Tibial nerve (tissue), 4 donors: ENCODE measurements at places on chromosomes 4 and X.

- no peaks in the 10 kb centered on the region for H3K27me3 ChIP-seq
- no peak overlapping the region for H3K4me3 ChIP-seq
- H3K27ac ChIP-seq: no peak overlapping the region
- no peaks in the 10 kb centered on the region for H3K36me3 ChIP-seq
- H3K4me1 ChIP-seq: no peaks in the 10 kb centered on the region
These were observed 359.3 kb downstream of the GRXCR1 start for GRCh38 chr4:43251841-43252240.

DNA sequence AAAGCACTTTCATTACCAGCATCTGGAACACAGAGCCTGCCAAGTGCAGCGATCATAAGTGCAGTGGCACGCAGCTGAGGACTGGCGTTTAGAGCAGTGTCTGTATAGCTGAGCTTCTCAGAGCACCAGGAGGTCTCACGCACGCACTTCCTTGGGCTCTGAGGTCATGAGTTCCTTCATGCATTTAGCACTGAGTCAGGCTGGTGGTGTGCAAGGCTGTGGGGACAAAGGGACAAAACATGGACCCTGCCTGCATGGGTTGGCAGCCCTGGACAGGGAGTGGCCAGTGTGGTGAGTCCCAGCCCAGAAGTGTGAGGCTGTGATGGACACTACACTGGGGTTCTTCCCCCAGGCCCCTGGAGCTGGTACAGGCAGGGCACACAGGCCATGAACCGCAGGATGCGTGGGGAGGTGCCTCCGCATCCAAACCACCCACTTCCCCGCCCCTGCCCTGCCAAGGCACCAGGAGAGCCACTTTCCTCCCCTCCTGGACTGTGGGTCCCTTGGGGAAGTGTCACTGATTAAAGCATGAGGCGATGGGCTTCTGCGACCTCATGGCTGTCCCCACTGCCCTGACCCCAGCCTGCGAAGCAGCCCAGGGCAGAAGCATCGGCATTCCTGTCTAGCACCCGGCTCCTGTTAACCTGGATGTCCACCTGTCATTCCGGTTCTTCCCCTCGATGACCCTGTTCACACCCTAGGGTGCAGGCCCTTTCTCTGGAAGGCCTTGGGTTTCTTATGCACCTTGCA is 37.2 kb upstream of the GPR78 start:
- H3K27me3 ChIP-seq: no peaks in the 10 kb centered on the region
- H3K4me3 ChIP-seq: no peak overlapping the region
- H3K36me3 ChIP-seq: no peaks in the 10 kb centered on the region
- no peaks in the 10 kb centered on the region for H3K4me1 ChIP-seq
- H3K27ac ChIP-seq: no peak overlapping the region

- H3K36me3 ChIP-seq: peaks cover 81% of the 10 kb centered on the region
- DNase-seq: no peak
- no peaks in the 10 kb centered on the region for H3K4me1 ChIP-seq
- no peak overlapping the region for H3K4me3 ChIP-seq
- no peaks in the 10 kb centered on the region for H3K27me3 ChIP-seq
These were observed 34.5 kb downstream of the TNIP2 start for GRCh38 chr4:2721586-2721985.

GRCh38 chr4:6252051-6252450 is 17.6 kb upstream of the WFS1 start:
- H3K27ac ChIP-seq: no peak overlapping the region
- H3K4me1 ChIP-seq: peaks cover 4% of the 10 kb centered on the region
- DNase-seq: no peak
- H3K27me3 ChIP-seq: no peaks in the 10 kb centered on the region
- H3K4me3 ChIP-seq: no peak overlapping the region
- no peaks in the 10 kb centered on the region for H3K36me3 ChIP-seq

- peak overlapping the region; percentile 48 for H3K27ac ChIP-seq
- H3K27me3 ChIP-seq: no peaks in the 10 kb centered on the region
- DNase-seq: no peak
These were observed 2.8 kb downstream of the TBC1D14 start for GRCh38 chr4:6912441-6912840.

DNA sequence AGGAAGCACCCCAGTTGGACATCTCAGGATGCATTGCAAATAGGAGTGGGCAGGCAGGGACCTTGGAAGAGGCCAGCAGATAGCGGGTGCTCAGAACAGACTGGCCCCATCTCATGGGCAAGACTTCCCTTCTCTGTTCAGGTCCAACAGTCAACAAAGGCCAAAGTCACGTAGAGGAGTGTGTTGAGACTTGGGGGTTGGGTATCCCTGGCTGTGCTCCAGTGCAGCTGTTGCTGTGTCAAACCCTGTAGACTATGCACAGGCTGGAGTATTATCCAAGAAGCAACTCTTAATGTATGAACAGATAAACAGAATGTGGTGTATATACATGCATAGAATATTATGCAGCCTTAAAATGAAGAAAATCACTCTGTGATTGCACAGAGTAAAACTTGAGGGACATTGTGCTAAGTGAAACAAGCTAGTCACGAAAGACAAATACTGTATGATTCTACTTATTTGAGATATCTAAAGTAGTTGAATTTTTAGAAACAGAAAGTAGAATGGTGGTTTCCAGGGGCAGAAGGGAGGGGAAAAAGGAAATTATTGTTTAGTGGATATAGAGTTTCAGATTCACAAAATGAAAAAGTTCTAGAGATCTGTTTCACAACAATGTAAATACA is 192.1 kb upstream of the LCORL start:
- no peaks in the 10 kb centered on the region for H3K36me3 ChIP-seq
- no peak overlapping the region for H3K4me3 ChIP-seq
- H3K27ac ChIP-seq: no peak overlapping the region
- no peaks in the 10 kb centered on the region for H3K4me1 ChIP-seq

- no peaks in the 10 kb centered on the region for H3K27me3 ChIP-seq
- H3K4me3 ChIP-seq: no peak overlapping the region
- H3K4me1 ChIP-seq: no peaks in the 10 kb centered on the region
- no peaks in the 10 kb centered on the region for H3K36me3 ChIP-seq
These were observed 94.1 kb upstream of the ACSL4 start for GRCh38 chrX:109826954-109827708.

DNA sequence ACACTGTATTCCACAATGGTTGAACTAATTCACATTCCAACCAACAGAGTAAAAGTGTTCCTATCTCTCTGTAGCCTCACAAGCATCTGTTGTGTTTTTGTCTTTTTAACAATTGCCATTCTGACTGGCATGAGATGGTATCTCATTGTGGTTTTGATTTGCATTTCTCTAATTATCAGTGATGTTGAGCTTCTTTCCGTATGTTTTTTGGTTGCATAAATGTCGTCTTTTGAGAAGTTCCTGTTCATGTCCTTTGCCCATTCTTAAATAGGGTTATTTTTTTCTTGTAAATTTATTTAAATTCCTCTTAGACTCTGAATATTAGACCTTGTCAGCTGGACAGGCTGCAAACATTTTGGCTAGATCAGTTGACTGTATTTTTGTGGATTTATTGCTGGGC is 78.2 kb downstream of the VSIG4 start:
- no peak overlapping the region for H3K4me3 ChIP-seq
- no peak for DNase-seq
- H3K4me1 ChIP-seq: no peaks in the 10 kb centered on the region
- H3K36me3 ChIP-seq: no peaks in the 10 kb centered on the region

DNA sequence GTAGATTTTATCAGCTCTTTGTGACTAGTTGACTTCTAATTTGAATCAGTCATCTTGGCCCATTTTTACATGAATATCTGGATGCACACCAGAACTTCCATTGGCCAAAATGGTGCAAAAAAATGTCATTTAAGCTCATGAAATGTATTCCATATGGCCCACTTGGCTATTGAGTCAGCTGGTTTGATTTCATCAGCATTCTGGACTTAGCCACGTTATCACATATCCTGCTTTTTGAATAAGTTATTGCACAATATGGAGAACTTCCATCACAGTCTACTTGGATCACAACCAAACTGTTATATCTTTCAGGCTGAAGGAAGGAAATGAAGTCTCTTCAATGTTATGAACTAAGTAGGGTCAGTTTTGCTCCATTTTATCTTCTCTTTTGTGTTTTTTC is 640.6 kb downstream of the PCDH7 start:
- H3K36me3 ChIP-seq: no peaks in the 10 kb centered on the region
- H3K4me3 ChIP-seq: no peak overlapping the region
- no peaks in the 10 kb centered on the region for H3K4me1 ChIP-seq
- H3K27me3 ChIP-seq: no peaks in the 10 kb centered on the region
- DNase-seq: no peak

GRCh38 chr4:21013501-21013900 is 313.2 kb downstream of the PACRGL start:
- no peak overlapping the region for H3K27ac ChIP-seq
- no peaks in the 10 kb centered on the region for H3K27me3 ChIP-seq
- no peaks in the 10 kb centered on the region for H3K4me1 ChIP-seq
- H3K4me3 ChIP-seq: no peak overlapping the region

GRCh38 chr4:2788532-2789103 is 4.3 kb upstream of the SH3BP2 start:
- H3K4me1 ChIP-seq: no peaks in the 10 kb centered on the region
- no peak for DNase-seq
- no peaks in the 10 kb centered on the region for H3K27me3 ChIP-seq
- peak overlapping the region; percentile 67 for H3K27ac ChIP-seq
- H3K4me3 ChIP-seq: no peak overlapping the region

DNA sequence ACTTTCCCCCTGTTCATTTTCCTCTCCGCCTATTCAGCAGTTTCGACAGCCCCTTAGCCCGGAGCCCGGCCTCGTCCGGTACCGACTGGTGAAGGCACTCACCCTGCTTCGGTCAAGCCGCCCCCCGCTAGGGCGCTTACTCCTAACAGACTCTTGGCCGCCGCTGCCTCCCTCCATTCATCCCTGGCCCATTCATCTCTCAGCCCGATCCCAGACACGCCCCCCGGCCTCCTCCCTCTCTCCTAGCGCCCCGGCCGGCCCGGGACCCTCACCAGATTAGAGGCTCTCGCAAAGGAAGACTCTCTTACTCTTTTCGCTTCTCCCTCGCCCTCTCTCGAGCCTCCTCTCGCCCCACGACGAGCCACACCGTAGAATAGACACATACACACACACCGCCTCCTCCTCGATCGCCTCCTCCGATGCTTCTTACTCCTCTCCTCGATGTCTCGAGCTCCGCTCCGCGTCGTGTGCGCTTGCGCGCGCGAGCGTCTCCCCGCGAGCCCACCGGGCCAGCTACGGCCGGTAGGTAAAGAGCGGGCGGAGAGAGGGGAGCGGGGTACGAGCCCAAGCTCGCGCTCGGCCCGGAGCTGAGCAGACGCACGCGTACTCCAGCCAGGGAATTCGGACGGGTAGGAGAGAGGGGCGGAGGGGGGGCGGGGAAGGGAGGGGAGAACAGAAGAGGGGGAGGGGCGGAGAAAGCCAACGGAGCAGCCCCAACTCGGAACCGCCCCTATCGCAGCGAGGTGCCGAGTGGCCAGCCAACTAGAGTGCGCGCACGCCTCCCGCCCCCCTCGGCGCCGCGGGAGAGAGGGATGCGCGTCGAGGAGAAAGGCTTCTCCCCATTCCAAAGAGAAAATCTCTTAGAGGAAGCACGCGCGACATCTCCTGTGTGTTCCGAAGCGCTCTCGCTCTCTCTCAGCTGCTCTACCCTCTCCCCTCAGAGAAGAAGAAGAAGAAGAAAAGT is at the start of gene WNK3:
Gene WNK3 (minus strand): TSS at position 633 of the 964 bp plus-strand sequence.
- no peaks in the 10 kb centered on the region for H3K36me3 ChIP-seq
- H3K27me3 ChIP-seq: no peaks in the 10 kb centered on the region
- H3K4me3 ChIP-seq: peak within 1 kb of the TSS; percentile 40
- no peaks in the 10 kb centered on the region for H3K4me1 ChIP-seq
- H3K27ac ChIP-seq: peak within 1 kb of the TSS; percentile 88
- peak; percentile 57 for DNase-seq

GRCh38 chr4:38870098-38870808 is 2.6 kb downstream of the FAM114A1 start:
- H3K4me1 ChIP-seq: peaks cover 24% of the 10 kb centered on the region
- no peaks in the 10 kb centered on the region for H3K36me3 ChIP-seq
- no peaks in the 10 kb centered on the region for H3K27me3 ChIP-seq
- H3K4me3 ChIP-seq: no peak overlapping the region
- DNase-seq: no peak
